Activated CD4-positive, alpha-beta T cell treated with anti-CD3 and anti-CD28 coated beads for 24 hours (primary cell): ENCODE measurements at places on chromosomes 13 and 19.

- no peak for DNase-seq
Observed at GRCh38 chr13:73440296-73440895, 381.6 kb downstream of the KLF5 start.

DNA sequence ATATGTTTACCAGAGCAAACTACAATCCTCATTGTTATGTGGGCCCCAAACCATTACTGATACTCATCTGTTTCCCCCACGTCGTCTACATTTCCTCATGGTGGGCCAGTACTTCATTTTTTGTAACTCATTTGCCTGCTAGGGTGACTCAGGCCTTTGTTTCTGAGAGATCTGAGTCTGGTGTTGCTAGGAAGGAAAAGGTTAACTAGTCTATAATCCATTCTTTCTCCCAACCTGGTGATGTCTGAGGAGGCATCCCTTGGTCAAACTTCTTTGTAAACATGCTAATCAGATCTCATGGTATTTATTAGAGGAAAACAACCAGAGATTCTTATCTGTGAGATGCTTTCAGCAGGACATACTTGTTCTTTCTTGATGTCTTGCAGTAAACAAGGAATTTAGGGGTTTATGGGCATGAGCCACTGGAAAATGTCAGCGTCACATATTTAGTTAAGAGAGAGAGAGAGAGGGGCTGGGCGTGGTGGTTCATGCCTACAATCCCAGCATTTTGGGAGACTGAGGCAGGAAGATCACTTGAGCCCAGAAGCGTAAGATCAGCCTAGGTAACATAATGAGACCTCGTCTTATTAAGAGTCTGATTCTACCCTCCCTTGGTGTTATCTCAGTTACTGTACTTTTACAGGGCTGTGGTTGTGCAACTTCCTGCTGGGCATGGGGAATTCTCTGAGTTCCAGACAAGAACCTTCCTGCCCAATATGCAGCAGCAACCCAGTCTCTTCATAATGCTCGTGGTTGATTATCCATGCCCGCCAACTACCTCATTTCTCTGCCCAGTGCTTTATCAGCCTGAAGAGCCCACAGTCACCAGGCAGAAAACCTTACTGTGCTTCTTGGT, 9.7 kb upstream of the DPRX start:
- DNase-seq, result no peak

DNA sequence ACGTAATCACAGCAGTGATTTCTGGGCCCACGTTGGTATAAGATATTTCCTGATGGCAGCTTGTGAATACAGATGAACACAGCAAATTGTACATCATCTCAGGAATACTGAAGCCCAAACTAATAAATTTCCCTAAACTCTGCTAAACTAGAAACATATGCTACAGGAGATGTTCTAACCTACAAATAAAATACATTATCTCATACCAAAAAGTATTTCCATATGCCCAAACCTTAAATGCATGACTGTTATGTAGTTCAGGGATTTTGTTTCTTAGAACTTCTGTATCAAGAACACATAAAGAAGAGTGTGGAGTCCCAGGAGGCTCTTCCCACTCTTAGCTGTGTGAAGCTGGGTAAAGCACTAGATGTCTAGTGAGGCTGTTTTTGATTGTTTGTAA, 138.4 kb downstream of the RFC3 start:
- DNase-seq, result no peak

DNA sequence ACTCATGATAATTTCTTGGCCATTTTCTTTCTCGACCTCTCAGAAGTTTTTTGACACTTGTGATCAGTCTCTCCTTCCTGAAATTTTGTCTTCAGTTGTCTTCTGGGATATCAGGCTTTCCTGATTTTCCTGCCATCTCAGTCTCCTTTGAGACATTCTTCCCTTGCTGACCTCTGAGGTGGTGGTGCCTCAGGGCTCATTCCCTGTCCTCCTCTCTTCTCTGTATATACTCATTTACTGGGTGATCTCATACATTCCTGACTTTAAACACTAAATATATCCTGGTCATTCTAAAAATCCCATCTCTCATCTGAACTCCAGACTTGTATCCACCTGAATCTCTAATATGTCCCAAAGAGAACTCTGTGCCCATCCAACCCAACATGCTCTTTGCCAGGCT, 31.3 kb upstream of the STARD13 start:
- no peak for DNase-seq

DNA sequence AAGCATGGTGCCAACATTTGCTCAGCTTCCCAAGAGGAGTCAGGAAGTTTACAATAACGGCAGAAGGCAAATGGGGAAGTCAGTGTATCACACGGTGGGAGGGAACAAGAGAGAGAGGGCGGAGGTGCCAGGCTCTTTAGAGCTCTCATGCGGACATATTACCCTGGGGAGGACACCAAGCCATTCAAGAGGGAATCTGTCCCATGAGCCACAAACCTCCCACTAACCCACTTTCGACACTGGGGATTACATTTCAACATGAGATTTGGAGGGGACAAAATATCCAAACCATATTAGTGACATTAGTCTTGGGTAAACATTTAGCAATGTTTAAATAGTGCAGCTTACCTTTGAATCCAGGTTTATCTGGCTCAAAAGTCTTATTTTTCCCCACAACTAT, 69.9 kb downstream of the SLAIN1 start:
- DNase-seq, result no peak

GRCh38 chr13:29005763-29006120, 185.6 kb downstream of the MTUS2 start:
- no peak for DNase-seq

DNA sequence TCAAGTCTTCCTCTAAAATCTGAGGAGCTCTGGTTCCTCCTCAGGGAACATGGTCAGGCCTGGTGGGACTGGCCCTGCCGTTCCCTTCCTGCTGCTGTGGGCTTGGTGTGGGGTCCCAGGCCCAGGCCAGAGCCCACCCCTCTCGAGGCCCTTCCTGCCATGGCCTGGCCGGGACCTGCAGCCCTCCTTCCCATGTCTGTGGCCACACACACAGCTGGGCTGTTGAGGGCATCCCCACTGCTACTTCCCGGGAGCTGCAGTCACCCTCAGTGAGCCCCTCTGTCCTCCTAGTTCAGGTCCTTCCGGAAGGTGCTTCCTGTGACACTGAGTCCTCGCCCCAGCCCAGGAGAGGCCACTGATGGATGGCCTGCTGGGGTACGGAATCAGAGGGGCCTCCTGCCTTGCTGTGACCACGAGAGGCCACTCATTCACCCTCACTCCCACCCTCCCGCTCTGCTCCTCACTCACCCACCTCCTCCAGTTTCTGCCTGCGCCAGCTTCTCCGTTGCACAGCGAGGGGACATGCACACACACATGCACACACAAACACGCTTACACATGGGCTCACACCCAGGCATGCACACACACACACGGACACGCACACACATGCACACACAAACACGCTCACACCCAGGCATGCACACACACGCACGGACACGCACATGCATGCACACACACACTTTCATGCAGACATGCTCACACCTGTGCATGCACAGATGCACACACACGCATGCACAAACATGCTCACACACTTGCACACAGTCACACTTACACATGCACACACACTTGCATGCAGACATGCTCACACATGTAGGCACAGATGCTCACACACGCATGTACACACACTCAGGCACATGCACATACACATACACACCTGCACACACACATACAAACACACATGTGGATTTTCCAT, 7.3 kb upstream of the MCF2L start:
- DNase-seq, result no peak
